Spinal cord (tissue), 10 donors: ENCODE measurements at places on chromosomes 11 and 22. TPM values are rescaled to one million over a fixed set of nuclear protein-coding genes. Genes with fewer than 3 reads are reported as not detected.

GRCh38 chr11:6260207-6260726 is 629 bp downstream of the CCKBR start:
- H3K36me3 ChIP-seq: no peaks in the 10 kb centered on the region
- H3K4me1 ChIP-seq: peaks cover 19% of the 10 kb centered on the region
- peak overlapping the region; percentile 39 for H3K4me3 ChIP-seq

Gene SLC15A3
- 20.3 TPM for total RNA-seq

GRCh38 chr22:45451972-45452371 is 38.5 kb downstream of the RIBC2 start:
- H3K27ac ChIP-seq: peak overlapping the region; percentile 33
- no peaks in the 10 kb centered on the region for H3K36me3 ChIP-seq
- no peaks in the 10 kb centered on the region for H3K27me3 ChIP-seq
- H3K4me3 ChIP-seq: no peak overlapping the region
- DNase-seq: no peak
- peaks cover 7% of the 10 kb centered on the region for H3K4me1 ChIP-seq

Gene DDX25
- 15.5 TPM for total RNA-seq

Gene MCHR1
- 5.0 TPM for total RNA-seq

Gene CAT
- 109 TPM for total RNA-seq

GRCh38 chr11:102312667-102313066 is 4.6 kb upstream of the BIRC3 start:
- DNase-seq: no peak
- no peak overlapping the region for H3K4me3 ChIP-seq
- H3K27ac ChIP-seq: peak overlapping the region; percentile 86

Gene CCDC81
- total RNA-seq: 4.0 TPM

DNA sequence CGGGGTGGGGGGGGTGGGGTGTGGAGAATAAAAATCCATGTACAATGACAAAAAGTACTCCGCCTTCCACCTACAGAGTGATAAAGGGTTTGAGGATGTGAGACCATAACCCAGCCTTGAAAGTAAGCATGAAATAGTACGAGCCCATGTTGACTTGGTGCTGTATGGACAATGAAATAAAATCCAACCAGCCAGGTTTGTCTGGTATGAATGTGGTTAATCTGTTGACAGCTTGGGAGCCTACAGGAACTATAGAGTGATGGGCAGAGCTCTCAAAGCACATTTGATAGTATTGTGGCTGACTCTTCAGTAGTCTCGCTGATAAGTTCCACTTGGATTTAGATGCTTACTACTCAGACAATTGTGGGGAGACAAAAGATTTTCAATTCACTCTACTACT is 48.8 kb upstream of the CD44 start:
- H3K27ac ChIP-seq: no peak overlapping the region
- H3K4me3 ChIP-seq: no peak overlapping the region
- H3K27me3 ChIP-seq: no peaks in the 10 kb centered on the region
- DNase-seq: no peak

DNA sequence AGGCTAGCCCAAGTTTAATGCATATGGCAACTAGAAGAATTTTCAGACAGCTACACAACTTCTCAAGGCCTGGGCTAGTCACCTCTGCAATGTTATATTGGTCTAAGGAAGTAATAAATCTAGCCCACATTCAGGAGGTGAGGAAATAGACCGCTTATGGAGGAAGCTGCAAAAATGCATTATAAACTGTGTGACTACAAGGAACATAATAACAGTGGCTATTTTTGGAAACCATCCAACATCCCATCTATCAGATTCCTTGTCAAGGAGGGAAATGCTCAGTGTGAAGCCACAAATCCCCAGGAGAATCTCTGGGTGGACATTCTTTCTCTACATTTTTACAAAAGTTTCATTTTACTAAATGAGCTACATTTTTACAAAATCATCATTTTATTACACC is 76.1 kb downstream of the BBOX1 start:
- H3K4me1 ChIP-seq: no peaks in the 10 kb centered on the region
- no peak overlapping the region for H3K4me3 ChIP-seq
- no peaks in the 10 kb centered on the region for H3K27me3 ChIP-seq
- H3K27ac ChIP-seq: no peak overlapping the region

DNA sequence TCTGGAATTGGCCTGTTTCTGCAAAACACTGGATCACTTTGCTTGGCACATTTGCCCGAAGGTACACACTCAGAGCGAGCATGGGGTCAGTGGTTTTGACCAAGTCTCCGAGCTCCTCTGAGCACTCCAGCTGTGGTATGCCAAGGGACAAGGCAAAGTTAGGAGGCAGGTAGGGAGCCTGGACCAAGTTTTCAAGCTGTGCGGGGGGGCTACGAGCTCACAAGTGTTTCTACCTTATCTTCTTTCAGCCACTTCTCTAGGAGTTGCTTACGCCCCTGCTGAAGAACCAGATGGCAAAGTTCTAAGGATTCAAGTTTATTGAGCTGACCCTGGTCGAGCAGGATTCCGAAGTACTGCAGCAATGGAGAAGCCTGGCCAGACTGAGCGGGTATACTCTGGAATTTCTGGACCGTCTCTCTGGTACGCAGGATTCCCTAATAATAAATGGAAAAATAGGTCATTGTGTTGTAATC is 54.7 kb upstream of the SLC25A1 start:
- no peaks in the 10 kb centered on the region for H3K27me3 ChIP-seq
- no peaks in the 10 kb centered on the region for H3K4me1 ChIP-seq
- H3K4me3 ChIP-seq: no peak overlapping the region
- H3K36me3 ChIP-seq: peaks cover 8% of the 10 kb centered on the region
